Stimulated activated CD4-positive, alpha-beta T cell treated with anti-CD3 and anti-CD28 coated beads, Interleukin-12 subunit alpha, Interleukin-12 subunit beta, amount 100 ng/mL, for 4 hours (primary cell): ENCODE measurements at places on chromosomes 5 and 9.

- DNase-seq, result no peak
Measured at GRCh38 chr9:97811533-97812246, 41.3 kb upstream of the FOXE1 start.

GRCh38 chr9:120436983-120437475, 142.9 kb downstream of the CDK5RAP2 start:
- DNase-seq, result no peak

- DNase-seq, result no peak
Measured at GRCh38 chr9:95268681-95269080, 48.8 kb downstream of the FANCC start.

GRCh38 chr5:122772446-122772845, 2.4 kb upstream of the SNX2 start:
- no peak for DNase-seq

- DNase-seq, result no peak
Measured at GRCh38 chr5:7242118-7242710, 153.7 kb upstream of the ADCY2 start.
